ENCODE measurements at places on chromosomes 1 and 21. TPM values are rescaled to one million over a fixed set of nuclear protein-coding genes. Genes with fewer than 3 reads are reported as not detected.

SHISA4 gene
- total RNA-seq, result 10.8 TPM

SLC25A34 gene
- total RNA-seq, result 2.9 TPM

DNA sequence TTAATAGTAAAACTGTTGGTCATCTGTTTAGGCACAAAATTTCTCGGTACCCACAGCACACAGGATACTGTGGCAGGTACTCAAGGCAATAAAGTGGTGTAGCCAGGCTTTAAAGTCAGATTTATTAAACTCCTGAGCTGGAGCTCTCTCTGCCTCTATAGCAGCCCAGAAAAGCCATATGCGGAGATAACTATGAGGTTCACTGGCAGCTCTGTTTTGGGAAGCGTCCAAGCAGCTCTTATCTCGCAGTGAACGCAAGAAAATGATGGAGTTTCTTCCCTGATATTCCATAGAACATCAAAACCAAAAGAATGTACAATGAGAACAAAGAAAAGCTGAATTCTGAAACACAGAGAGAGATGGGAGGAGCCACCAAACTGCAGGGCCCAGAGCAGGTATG is 248.3 kb downstream of the C1orf94 start:
- no peaks in the 10 kb centered on the region for H3K4me1 ChIP-seq
- no peaks in the 10 kb centered on the region for H3K36me3 ChIP-seq
- H3K27me3 ChIP-seq, result peaks cover 21% of the 10 kb centered on the region
- no peak overlapping the region for H3K27ac ChIP-seq
- no peak overlapping the region for H3K4me3 ChIP-seq
- no peak for DNase-seq

DNA sequence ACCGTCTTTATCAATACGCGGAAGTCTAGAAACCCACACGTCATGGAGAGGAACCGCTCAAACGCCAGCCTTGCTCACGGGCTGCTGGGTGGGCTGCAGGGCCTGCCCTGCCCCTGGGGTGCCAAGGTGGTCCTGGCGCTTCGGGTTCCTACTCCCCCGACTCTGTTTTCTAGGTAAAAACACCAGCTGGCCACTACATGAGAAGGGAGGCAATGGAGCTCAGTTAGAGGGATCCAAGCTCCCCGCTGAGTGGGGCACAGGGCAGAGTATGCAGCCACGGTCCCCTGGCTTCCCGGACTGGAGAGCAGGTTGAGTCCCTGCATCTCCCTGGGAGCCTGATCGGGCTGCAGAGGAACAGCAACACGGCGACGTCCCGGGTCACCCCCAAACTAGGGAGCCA is 41.2 kb upstream of the RIPK4 start:
- DNase-seq, result no peak
- no peak overlapping the region for H3K27ac ChIP-seq
- no peak overlapping the region for H3K4me3 ChIP-seq
- H3K27me3 ChIP-seq, result no peaks in the 10 kb centered on the region
- peaks cover 15% of the 10 kb centered on the region for H3K4me1 ChIP-seq

GRCh38 chr1:7010534-7011200 is 225.4 kb downstream of the CAMTA1 start:
- DNase-seq, result no peak
- no peak overlapping the region for H3K4me3 ChIP-seq
- no peaks in the 10 kb centered on the region for H3K36me3 ChIP-seq
- H3K27me3 ChIP-seq, result peaks cover 18% of the 10 kb centered on the region
- H3K4me1 ChIP-seq, result no peaks in the 10 kb centered on the region

GRCh38 chr1:155859881-155860871 is 809 bp downstream of the SYT11 start:
- H3K4me1 ChIP-seq, result peaks cover 35% of the 10 kb centered on the region
- H3K4me3 ChIP-seq, result peak overlapping the region; percentile 88
- peaks cover 3% of the 10 kb centered on the region for H3K36me3 ChIP-seq

DNA sequence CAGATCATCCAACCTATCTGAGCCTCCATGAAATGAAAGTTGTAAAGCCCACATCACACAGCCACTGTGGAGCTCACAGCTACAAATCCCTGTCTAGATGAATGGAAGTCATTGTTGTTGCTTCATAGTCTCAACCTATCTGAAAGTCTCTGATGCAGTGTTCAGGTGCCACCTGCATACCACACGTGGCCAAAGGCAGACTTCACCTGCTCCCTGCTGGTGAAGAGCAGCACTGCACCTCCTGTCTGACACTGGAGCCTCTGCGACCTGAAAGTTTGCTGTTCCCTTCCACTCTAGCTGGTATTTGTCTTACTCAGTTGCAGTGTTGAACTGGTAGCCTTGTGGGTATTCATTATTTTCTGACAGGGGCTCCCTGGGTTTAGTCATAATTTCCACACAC is 18.4 kb downstream of the LORICRIN start:
- DNase-seq, result no peak
- H3K36me3 ChIP-seq, result no peaks in the 10 kb centered on the region
- H3K27me3 ChIP-seq, result peaks cover 46% of the 10 kb centered on the region
- H3K27ac ChIP-seq, result no peak overlapping the region

DNA sequence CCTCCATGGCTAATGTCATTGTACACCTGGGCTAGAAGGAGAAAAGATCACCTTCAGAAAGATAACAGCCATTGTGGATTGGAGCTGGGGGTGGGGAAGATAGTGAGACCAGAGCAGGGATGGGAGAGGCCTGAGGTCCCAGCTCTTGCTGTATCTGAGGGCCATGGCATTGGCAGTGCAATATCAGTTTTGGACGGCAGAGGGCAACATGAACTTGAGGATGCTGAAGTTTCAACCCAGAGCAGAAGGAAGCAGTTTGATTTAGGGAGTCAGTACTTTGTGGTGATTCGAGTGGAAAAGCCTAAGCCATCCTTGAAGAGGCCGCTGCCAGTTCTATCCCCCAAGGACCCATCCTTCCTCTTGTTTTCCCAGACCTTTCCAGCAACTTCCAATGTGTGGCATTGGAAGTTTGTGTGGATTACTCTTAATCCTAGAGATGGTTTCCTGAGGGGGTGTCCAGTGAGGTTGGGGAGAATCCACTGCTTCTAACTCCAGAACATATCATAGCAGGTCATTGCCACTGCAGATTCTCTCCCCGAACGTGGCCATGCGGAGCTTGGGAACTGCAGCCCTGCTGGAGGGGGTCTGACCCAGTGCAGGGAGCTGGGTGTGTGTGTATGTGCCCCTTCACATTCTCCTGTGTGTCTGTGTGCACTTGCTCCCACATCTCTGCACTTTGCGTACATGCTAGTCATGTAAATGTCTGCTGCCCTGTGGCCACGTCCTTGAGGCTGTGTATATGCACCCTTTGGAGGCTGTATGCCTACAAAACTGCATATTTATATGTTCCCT is 24.1 kb downstream of the SLC26A9 start:
- peaks cover 6% of the 10 kb centered on the region for H3K4me1 ChIP-seq
- DNase-seq, result peak; percentile 82
- H3K27ac ChIP-seq, result no peak overlapping the region
- H3K4me3 ChIP-seq, result no peak overlapping the region
- H3K36me3 ChIP-seq, result no peaks in the 10 kb centered on the region

DNA sequence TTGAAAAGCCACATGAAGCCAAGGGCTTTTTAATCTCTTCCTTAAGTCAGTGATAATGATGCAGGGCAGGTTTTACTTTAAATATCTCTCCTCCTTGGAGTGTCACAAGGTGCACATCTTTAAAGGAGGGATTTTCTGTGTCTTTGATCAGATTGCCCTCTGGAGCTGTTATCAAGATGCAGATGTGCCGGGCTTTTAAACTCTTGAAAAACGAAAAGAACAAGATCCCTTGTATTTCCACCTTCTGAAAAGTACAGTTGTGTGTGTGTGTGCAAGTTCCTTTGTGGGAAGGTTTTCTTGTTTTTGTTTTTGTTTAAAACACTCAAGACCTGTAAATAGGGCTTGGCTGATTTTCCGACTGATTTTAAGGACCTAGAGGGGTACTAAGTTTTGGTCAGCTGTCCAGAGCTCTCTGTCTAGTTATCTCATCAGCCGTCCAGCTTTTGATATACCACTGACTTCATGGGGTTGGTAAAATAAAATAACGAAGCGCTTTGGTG is 1.6 kb downstream of the MARK1 start:
- H3K27me3 ChIP-seq, result peaks cover 40% of the 10 kb centered on the region
- H3K36me3 ChIP-seq, result peaks cover 4% of the 10 kb centered on the region

DNA sequence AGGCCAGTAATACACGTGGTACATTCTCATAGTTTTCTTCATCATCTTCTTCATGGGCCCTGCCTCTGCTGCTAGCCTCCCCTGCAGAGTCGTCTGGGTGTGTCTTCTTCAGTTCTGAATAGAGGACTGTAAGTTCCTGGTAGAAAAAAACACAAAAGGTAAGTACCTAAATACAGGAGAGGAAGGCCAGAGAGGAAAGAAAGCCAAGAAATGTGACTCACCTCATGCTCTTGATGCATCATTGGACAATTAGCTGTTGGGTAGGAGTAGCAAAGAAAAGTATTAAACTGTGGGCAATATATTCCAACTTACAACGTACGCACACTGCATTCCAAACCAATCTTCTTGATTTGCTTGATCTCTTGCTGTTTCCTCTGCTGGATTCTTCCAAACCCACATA is 21.8 kb downstream of the FCRL3 start:
- no peaks in the 10 kb centered on the region for H3K4me1 ChIP-seq
- H3K36me3 ChIP-seq, result peaks cover 3% of the 10 kb centered on the region
- no peak overlapping the region for H3K27ac ChIP-seq
- no peak overlapping the region for H3K4me3 ChIP-seq

All from neural crest cell (in vitro differentiated cells).